A549 (cell line): ENCODE measurements at places on chromosomes 2 and 18.
A peak's percentile ranks its signal among the peaks of the same experiment; 100 is the strongest.

GRCh38 chr2:119765433-119766002 lies 5.8 kb downstream of the PTPN4 start:
- DNase-seq = no peak

- DNase-seq = no peak
Observed at GRCh38 chr18:23894661-23895175, 119.8 kb upstream of the TTC39C start.

GRCh38 chr18:35107216-35107615 lies 66.0 kb downstream of the MAPRE2 start:
- DNase-seq = no peak

GRCh38 chr2:206443735-206444527 lies 599 bp downstream of the ADAM23 start:
- peak; percentile 19 for DNase-seq

DNA sequence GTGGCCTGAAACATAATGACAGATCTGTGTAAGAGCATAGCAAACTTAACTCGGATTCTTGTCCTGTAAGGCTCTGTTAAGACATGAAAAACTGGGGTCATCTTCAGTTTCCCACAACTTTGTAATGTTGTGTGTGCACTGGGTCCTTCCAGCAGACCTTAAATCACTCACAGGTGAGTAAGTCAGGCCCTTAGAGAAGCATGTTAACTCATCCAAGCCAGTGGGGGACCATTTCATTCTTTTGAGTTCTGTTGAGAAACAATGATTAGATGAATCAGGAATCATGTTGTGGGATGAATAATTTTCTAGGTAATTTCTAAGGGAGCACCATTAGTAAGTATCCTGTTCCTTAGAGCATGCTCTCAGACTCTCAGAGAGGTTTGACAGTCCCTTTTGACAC lies 167.1 kb downstream of the ESCO1 start:
- DNase-seq = no peak

DNA sequence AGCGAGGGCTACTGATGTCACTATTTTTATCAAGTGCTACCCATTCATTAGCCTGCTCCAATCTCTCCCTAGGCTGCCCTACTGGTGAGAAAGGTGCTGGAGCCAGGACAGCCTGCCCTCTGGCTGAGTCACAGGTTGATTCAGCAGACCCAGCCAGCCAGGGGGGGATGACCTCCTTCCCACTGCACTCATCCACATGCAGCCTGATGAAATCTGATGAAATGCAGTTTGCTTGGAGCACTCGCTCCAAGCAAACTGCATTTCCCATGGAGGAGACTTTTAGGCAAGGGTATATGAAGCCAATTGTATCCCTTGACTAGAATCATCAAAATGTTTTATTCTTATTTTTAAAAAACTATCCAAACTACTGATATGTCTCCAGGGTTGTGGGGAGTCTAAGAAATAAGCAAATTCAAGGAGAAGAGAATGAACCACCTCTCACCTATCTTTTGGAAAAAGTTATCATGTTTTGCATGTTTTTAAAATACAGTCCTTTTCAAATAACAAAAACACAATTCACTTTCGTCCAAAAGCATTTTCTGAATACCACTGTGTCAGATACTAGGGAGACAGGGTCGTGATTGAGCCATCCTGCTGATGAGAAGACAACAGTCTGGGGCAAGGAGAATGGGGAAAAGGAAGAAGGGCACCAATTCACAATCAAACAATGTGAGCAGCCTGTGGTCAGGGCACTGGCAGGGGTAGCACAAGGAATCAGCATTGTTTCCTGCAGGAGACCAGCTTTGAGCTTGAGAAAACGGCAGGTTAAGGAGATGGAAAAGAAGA lies 128.3 kb downstream of the AFF3 start:
- peak; percentile 57 for DNase-seq

- peak; percentile 21 for DNase-seq
Observed at GRCh38 chr2:156436497-156437085, 412 bp downstream of the GPD2 start.

DNA sequence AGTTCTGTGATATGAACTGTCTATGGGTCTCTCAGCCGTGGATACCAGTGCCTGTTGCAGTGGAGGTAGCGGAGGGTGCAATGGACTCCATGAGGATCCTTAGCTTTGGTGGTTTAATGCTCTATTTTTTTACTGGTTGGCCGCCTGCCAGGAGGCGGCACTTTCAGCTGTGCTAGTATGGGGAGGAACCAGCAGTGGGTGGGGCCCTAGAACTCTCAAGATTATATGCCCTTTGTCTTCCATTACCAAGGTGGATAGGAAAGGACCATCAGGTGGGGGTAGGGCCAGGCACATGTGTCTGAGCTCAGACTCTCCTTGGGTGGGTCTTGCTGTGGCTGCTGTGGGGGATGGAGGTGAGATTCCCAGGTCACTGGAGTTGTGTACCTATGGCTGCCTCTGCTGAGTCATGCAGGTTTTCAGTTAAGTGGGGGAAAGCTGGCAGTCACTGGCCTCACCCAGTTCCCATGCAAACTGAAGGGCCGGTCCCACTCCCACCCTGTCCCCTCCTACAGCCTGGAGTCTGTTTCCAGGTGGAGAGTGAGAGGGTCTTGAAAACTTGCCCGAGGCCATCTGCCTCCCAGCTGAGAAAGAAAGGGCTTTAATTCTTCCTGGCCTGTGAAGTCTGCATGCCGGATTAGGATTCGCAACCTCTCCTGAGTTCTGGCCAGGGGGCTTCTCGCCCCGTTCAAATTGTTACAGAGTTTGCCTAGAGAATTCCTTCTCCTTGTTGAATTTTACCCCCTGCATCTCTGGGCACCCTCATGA lies 14.5 kb downstream of the KCNS3 start:
- no peak for DNase-seq

DNA sequence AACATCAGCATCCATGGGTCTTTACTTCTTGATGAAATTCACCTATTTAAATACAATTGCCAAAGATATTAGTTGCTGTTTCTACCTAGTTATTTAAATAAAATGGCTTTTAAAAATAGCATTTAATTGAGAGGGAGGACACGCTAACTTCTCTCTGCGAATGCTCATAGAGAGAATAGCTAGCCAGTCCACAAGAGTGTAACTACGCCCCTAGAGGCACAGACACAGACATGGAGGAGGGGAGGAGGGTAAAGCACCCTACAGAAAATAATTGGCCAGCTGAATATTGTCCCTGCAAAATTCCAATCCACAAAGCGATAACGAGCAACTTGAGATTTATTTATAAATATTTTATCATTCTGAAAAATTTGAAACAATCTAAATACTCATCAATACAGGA lies 97.0 kb upstream of the PAPOLG start:
- no peak for DNase-seq

DNA sequence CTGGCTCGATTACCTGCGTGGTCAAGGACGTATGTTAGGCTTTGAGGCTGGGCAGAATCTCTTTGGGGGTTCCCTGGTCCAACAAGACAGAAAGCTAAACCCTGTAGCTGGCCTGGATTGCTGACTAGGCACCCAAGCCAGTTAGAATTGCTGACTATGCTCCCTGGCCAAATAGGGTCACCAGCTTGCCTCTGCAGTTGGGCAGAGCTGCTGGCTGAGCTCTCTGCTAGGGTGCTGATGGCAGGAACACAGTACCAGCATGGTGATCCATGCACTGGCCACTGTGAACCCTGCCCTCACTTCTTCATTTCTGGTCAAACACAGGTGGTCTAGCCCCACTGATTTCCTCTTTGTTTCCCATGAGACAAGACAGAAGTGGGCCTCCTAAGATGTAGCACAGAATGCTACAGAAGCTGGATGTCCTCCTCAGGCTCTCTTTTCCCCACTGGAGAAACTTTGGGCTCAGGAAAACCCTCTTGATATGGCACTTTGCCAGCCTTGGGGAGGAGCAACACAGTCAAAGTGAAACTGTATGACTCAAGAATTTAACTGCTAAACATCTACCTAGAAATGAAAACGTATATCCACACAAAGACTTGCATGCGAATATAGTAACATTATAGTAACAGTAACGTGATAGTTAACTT lies 20.8 kb downstream of the SP140L start:
- no peak for DNase-seq

DNA sequence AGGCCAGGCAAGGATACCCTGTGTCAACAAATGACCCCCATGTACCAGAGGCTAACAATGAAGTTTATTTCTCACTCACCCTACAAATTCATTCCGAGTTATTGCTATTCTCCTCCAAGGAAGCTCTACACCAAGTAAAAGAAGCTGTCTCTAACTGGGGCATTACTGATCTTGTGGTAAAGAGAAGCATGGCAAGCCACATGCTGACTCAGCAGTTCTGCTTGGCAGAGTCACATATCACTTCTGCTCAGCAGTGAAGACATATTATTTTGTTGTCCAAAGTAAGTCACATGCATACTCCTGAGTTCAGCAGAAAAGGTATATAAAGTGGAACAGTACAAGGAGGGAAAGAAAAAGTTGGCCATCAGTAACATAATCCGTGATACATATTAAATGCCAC lies 315.8 kb downstream of the GULP1 start:
- DNase-seq = no peak

GRCh38 chr2:181036848-181037603 lies 56.6 kb downstream of the UBE2E3 start:
- no peak for DNase-seq

- no peak for DNase-seq
Observed at GRCh38 chr2:228181098-228182019, at the start of gene SPHKAP. Gene SPHKAP, minus strand, starts transcription at chr2:228181687. Its CDS starts 89 bp downstream, at chr2:228181598.

DNA sequence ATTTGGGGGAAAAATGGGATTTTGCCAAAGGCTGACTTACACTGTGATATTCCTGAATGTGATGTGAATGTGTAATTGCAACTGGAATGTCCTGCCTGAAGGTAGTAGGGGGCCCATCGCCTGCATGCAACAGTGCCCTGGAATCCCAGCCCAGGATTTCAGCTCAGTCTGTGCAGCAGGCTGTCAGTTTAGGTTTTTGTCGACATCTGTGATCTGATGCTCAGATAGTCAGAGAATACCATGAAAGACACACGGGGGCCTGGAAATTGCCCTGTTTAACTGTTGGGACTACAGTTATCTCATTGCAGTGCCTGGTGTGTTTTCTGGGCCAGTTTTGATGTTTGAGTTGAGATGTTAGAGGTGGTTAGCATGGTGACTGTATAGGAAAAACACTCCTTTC lies 84.5 kb upstream of the HK2 start:
- DNase-seq = no peak

GRCh38 chr2:144267239-144267638 lies 252.7 kb downstream of the ZEB2 start:
- no peak for DNase-seq

DNA sequence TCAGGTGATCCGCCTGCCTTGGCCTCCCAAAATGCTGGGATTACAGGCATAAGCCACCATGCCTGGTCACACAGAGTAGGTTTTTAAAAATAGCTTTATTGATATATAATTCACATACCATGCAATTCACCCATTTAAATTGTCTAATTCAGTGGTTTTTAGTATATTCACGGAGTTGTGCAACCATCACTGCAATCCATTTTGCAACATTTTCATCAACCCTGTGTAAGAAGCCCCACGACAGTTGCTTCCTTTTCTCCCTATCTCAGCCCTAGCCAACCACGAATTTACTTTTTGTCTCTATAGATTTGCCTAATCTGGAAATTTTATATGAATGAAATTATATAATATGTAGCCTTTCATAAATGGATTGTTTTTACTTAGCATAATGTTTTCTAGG lies 266.4 kb downstream of the NAPG start:
- no peak for DNase-seq

- DNase-seq = peak; percentile 27
Observed at GRCh38 chr2:43707255-43708015, 31.2 kb upstream of the C1GALT1C1L start.

GRCh38 chr18:64330161-64330560 lies 181.3 kb upstream of the LINC00305 start:
- peak; percentile 4 for DNase-seq

DNA sequence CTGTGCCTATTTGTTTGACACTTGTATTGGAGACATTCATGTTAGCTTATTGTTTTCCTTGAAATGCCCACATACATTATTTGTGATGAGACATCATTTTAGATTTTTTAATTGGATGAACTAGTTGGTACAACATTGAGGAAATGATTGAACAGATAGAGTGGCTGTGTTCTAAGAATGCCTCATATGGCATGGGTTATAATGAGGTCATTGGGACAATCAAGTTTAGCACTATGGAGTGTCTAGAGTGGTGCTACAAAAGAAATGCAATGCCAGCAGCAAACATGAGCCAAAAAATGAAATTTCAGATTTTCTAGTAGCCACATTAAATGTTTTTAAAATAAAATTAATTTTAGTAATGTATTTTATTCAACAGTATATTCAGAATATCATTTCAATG lies 28.1 kb downstream of the ACVR2A start:
- DNase-seq = no peak

DNA sequence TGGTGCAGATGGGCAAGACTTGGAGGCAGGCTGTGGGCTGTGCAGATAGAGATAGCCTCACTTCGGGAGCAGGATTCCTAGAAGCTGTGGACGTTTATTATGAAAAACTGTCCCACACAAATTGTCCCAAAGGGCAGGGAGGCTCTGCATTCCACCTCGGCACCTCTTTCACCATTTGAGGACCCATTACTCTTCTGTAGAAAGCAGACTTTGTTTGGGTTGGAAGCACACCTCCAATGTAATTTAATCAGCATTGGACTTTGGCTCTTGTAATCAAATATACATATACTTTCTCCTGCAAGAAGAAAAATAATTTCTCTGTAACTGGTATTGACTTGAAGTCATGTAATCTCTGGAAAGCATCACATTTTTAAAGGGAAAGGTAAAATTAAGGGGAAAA lies 8.5 kb downstream of the ONECUT2 start:
- DNase-seq = no peak

DNA sequence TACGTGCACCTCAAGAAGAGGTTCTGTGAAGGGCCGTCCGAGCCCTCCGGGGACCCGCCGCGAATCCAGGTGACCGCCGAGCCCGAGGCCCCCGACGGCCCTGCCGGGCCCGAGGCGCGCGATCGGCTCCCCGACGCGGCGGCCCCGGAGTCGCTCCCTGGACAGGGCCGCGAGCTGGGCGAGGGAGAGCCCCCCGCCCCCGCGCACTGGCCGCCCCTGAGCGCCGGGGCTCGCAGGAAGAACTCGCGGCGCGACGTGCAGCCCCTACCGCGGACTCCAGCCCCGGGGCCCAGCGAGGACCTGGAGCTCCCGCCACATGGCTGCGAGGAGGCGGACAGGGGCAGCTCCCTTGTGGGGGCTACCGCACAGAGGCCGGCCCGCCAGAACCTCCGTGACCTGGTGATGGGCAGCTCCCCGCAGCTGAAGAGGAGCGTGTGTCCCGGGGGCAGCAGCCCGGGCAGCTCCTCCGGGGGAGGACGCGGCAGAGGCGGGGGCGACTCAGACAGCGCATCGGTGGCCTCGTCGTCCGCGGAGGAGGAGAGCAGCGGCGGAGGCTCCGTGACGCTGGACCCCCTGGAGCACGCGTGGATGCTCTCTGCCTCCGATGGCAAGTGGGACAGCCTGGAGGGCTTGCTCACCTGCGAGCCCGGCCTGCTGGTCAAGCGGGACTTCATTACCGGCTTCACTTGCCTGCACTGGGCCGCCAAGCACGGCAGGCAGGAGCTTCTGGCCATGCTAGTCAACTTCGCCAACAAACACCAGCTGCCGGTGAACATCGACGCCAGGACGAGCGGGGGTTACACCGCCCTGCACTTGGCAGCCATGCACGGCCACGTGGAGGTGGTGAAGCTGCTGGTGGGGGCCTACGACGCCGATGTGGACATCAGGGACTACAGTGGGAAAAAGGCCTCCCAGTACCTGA lies 812 bp downstream of the SOWAHC start:
- DNase-seq = no peak

GRCh38 chr2:58572731-58573130 lies 331.6 kb upstream of the FANCL start:
- DNase-seq = no peak
